Common myeloid progenitor, CD34-positive (primary cell): ENCODE measurements at places on chromosomes 6 and 20.

GRCh38 chr6:42901538-42901957 lies 14.3 kb upstream of the PTCRA start:
- peak; percentile 82 for DNase-seq

DNA sequence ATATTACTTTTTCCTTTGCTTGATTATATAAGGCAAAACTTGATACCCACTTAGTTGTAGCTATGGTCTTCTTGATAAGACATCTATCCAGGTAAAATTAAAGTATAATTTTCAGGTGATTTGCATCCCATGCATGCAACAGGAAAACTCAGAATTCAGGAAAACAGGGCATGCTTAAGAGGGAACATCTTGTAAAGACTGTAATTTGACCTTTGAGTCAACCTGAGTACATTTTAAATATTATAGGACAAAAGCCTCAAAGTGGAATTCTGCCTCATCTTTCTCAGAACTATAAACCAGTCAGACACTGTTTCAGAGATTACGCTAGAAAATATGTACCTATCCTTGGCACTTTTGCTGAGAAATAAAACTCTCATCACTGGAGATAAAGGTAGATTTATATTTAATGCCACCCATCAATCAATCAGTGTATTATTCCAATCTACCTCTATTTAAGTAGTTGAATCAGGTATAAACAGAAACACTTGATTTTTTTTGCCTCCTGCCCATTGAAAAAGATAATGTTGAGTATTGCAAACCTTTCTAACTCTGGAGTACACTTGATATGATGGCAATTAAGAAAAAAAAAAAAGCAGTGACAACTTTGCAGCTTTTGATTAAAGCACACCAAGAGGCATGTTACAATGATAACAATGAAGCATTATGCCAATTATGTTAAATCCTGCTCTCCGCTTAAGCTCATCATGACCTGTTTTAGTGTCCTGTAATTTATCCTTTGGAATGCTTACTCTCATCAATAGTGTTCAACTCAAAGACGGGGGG lies 2.8 kb downstream of the CITED2 start:
- no peak for DNase-seq

- DNase-seq, result no peak
Measured at GRCh38 chr6:98382246-98382645, 452.1 kb upstream of the POU3F2 start.

- no peak for DNase-seq
Measured at GRCh38 chr6:112939563-112939962, 592.4 kb downstream of the RFPL4B start.

DNA sequence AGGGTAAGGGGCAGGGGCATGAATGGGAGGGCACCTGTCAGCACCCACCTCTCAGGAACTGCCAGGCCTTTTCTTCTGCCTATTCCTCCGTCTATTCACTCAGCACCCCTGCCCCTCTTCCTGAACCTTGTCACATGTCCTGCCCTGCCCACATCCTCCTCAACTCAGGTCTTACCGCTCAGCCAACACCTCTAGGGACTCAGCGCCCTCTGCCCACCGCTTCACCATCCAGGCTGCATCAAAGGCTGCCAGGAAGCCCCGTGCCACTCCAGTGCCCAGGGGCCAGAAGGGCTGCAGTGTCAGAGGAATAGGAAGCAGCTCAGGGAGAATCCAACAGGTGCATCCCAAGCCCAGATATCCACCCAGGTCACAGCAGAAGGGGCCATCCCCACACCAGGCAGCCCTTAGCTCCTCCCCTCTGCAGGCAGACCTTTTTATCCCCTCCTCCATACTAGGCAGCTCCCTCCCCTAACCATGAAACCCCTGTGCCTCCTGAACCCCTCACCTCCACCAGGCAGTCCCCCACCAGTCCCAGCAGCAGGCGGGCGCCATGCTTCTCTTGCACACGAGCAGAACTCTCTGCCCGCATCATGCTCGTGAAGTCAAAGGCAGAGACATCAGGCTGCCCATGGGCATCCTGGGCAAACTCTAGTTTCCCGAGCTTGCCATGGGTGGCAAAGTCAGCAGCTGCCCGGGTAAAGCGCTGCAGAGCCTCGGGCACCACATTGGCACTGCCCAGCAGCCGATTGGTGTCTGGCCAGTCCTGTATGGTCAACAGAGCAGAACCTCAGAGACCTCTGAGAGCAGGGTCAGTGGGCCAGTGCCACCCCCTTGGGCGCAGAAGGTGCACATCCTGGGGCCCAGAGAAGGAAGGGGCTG lies 5.5 kb downstream of the MICAL1 start:
- DNase-seq, result peak; percentile 61

DNA sequence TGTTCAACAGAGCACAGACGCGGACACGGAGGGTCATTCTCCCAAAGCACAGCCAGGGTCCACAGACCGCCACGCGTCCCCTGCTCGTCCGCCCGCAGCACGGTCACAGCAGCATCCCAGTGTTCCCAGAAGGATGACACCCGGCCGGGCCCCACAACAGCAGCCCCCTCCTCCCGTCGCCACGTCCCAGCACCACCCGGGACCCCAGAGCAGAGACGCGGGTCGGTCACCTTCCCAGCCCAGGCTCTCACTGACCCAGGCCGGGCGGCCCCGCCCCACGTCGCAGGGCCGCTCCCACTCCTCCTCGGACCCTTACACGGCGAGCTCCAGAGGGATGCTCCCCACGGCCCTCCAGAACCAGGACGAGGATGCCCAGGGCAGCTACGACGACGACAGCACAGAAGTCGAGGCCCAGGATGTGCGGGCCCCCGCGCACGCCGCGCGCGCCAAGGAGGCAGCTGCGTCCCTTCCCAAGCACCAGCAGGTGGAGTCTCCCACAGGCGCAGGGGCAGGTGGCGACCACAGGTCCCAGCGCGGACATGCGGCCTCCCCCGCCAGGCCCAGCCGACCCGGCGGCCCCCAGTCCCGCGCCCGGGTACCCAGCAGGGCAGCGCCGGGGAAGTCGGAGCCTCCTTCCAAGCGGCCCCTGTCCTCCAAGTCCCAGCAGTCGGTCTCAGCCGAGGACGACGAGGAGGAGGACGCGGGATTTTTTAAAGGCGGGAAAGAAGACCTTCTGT lies 64.3 kb downstream of the FNDC1 start:
- DNase-seq, result peak; percentile 3

DNA sequence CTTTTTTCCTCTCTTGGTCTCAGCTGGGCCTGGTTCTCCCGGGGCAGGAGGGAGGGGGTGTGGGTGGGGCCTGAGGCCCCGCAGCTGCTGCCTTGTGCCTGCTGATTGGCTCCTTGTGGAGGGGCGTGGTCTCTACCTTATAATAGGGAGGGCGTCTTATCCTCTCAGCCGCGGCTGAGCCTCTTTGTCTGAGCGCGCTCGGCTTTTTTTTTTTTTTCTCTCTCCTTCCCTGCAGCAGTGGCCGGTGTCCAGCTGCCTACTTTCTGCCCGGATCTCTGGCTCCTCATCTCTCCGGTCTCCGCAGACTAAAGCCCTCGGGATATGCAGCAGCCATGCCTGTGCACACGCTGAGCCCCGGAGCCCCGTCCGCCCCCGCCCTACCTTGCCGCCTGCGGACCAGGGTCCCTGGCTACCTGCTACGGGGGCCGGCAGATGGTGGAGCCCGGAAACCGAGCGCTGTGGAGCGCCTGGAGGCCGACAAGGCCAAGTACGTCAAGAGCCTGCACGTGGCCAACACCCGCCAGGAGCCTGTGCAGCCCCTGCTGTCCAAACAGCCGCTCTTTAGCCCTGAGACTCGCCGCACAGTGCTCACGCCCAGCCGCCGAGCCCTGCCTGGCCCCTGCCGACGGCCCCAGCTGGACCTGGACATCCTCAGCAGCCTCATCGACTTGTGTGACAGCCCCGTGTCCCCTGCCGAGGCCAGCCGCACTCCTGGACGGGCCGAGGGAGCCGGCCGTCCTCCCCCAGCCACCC lies 11.1 kb downstream of the FAM110A start:
- peak; percentile 93 for DNase-seq

DNA sequence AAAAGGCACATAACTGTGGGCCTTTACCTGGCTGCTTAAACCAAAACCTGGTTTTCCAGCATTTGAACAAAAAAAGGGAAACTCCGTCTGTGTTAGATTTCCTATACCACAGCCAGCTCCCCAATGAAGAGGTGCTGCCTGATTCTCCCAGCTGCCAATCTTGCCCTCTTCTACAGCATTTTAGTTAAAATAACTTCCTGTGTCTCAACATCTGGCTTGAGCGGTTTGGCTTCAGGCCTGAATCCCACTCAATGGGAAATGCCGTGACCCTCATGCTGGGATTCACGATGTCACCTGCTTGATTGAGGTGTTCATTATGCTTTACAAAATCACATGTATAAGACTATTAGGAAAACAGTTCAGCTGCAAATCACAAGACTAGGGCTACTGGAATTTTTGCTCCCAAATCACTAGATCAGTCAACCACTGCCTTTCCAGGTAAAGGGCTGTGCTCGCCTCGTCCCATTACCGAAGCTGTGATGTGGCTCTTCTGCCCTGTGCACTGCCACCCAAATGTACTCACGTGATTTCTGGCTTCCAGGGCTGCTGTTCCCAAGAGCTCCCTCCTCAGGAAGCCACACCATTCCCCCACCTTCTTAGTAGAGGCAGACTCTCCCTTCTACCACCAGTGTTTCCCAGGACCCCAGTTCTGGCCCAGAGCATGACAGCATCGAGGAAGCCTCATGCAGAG lies 94.6 kb downstream of the PSMG4 start:
- peak; percentile 30 for DNase-seq

DNA sequence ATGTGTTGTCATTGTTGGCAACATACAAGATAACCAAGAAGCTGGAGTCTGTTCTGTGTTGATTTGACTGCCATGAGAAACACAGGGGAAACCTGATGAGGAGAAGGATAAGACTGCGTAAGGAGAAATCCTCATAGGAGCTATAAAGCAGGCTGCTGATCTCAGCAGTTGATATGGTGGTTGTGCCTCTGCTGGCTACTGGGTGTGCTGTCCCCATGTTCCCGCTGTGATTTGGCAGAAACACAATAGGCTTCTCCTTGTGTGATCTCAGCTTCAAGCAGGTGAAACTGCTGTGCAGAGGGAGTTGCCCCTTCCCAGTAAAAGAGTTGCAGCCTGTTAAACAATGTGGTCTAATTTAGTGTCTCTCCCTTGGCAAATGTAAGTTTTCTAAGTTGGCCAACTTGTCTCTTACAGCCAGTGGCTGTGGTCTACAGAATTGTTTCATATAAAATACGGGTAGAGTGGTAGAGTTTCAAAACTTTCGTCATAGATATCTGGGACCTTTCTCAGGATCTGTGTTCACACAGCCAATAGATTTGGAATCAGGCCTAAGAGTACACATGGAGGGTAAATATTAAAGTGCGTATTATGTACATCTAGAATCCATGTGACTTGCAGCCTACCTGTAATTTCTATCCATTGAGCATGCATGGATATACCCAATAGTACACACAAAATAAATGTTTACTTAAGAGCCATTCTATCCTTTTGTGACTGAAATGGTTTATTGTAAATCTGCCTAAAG lies 78.4 kb downstream of the RNF144B start:
- no peak for DNase-seq

DNA sequence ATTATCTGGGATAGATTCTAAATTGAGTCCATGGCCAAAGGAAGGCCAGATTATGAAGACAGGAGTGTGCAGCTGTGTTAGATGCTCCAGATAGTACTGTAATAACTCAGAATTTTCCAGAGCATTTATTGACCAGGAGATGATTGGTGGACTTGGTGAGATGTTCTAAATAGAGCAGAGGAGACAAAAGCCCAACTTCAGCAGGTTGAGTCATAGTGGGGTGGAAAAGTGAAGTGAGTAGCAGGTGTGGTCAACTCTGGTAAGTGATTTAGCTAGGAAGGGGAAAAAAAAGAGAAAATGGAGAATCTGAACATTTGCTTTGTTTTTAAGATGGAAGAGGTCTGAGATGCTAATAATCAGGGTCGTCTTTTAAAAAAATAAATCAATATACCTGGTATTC lies 227.4 kb downstream of the TMEM200A start:
- no peak for DNase-seq

DNA sequence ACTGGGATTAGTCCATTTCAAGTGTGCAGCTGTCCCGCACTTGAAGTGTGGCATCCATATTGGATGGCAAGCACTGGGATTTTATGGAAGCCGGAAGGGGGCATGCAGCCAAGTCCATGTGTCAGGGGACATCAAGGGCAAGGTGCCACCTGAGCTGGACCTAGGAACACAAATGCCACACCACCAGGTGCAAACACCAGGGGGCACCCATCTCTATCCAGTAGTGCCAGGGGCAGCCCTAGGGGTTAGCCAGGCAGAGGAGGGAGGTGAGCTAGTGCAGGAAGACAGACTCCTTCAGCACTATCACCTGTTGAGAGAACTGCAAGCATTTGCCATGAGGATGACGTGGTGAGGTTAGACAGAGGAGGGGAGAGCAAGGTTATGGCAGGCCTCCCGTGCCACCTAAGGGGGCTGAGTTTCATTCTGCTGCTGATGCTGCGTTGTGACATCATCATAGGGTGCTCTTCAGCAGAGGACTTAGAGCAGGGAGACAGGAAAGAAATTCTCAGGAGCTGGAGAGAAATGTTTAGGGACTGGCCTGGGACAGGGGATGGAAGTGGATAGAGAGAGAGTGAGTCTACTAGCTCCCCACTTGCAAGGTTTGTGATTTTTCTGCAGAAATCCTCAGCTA lies 192.6 kb upstream of the SLC24A3 start:
- no peak for DNase-seq

DNA sequence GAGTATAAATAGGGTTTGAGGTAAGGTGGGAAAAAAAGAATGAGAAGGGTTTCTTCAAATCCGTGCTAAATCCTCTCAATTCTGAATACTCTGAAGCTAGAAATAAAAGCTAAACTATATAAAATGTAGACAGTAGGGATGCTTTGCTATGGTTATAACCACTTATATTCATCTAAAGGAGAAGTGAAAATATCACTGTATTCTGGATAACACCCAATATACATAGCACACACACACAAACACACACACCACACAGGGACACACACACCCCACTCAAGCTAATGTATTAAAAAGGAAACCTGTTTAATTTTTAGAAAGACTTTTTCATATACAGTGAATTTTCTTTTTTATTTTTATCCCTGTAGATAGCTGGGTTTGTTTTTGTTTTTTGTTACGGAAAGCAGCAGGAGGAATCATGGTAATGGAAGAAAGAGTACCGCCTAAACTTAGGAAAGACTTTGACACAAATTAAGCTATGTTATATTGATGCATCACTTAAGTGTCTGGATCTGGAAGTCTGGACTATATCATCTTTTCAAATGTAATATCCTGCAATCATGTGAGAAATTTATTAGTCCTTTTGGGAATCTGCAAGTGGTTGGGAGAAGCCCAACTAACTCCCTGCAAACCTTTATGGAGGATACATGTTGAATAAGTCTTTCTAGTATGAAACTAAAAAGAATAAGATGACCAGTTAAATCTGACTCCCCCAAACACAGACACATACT lies 68.4 kb upstream of the FABP7 start:
- DNase-seq, result no peak
